CD4-positive, alpha-beta memory T cell (primary cell): ENCODE measurements at places on chromosomes 3 and 15.
A peak's percentile ranks its signal among the peaks of the same experiment; 100 is the strongest.

- no peak for DNase-seq
Measured at GRCh38 chr3:49717959-49718857, 1.3 kb downstream of the AMIGO3 start.

DNA sequence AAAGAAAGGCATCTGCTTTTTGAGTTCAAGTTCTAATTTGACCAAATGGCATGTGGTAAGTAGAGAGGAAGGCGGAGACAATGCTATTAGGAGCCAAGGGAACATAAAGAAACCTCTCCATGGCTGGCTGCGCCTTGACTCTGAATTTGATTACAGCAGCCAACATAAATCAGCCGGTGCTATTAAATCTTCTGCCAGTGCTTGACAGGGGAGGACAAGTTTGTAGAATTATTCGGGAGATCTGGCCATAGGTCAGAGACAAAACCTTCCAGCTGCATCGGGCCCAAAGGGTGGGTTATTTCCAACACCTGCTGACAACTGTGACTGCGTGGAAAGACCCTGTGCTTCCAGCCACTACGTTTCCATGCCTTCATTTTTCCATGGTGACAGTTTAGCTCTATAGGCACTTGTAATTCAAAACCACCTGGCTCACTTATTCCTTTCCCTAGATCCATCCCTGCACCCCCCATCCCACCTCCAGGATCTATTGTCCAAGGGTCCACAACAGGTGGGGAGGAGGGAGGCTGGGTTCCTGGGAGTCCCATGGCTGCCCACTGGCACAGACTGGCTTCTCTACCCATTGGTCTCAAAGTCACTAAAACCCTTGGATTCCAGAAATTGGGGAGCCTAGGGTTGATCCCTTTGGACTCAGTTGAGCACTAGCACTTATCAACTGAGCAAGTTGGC lies 15.9 kb downstream of the COLQ start:
- DNase-seq: no peak

DNA sequence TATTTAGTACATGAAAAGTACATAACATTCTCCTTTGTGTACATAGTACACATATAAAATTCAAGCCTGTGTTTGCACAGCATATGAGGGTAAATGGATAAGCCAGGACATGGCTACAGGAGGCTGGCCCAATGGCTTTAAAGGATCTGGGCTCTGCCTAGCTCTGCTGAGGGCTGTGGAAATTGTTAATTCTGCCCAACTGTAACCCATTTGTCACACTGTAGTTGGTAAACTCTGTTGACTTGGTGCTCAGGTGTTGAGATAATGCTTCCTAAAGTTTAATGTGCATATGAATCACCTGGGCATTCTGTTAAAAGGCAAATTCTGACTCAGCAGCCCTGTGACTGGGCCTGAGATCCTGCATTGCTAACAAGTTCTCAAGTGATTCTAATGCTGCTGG lies 196.5 kb upstream of the ZPLD1 start:
- DNase-seq: no peak

DNA sequence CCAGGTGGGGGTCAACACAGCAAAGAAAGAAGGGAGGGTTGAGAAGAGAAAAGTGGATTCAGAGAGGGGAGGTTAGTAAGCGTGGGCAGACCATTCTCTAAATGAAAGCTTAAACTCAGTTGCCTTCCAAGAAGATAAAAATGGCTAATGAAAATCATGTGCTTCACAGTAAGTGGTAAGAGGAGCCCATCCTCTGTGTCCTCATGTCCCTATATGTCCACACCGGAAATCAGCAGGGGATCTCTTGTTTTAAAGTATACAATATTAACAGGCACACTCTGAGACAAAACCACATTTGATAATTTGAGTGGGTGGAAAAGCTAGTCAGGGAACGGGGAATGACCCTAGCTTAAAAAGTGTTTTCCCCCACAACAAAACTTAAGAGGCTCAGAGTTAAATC lies 4.4 kb upstream of the FOXP1 start:
- no peak for DNase-seq

DNA sequence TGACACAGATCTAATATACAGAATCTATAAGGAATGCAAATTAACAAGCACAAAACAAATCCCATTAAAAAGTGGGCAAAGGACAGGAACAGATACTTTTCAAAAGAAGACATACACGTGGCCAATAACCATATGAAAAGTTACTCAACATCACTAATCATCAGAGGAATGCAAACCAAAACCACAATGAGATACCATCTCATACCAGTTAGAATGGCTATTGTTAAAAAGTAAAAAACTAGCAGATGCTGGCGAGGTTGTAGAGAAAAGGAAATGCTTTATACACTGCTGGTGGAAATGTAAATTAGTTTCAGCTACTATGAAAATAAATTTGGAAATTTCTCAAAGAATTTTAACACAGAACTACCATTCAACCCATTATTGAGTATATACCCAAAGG lies 50.7 kb downstream of the ADAMTS17 start:
- DNase-seq: no peak

- no peak for DNase-seq
Measured at GRCh38 chr3:48468329-48468731, 21.8 kb downstream of the ATRIP start.

DNA sequence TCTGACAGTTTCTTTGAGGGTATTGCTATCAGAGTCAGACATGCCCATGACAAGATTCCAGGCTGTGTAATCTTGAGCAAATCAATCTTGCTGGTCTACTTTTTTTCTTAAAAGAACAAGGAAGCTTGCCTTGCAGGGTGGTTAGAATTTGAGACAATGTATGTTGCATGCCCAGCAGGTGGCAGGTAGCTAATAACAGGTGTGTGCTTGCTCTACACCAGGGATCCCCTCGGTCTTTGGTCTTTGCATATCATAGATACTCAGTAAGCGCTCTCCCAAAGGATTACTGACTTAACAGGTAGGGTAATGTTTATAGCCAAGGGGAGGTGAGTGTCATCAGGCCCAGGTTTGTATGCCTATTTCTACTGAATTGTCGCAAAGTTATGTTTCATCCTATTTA lies 37.3 kb downstream of the CACNA1D start:
- no peak for DNase-seq

DNA sequence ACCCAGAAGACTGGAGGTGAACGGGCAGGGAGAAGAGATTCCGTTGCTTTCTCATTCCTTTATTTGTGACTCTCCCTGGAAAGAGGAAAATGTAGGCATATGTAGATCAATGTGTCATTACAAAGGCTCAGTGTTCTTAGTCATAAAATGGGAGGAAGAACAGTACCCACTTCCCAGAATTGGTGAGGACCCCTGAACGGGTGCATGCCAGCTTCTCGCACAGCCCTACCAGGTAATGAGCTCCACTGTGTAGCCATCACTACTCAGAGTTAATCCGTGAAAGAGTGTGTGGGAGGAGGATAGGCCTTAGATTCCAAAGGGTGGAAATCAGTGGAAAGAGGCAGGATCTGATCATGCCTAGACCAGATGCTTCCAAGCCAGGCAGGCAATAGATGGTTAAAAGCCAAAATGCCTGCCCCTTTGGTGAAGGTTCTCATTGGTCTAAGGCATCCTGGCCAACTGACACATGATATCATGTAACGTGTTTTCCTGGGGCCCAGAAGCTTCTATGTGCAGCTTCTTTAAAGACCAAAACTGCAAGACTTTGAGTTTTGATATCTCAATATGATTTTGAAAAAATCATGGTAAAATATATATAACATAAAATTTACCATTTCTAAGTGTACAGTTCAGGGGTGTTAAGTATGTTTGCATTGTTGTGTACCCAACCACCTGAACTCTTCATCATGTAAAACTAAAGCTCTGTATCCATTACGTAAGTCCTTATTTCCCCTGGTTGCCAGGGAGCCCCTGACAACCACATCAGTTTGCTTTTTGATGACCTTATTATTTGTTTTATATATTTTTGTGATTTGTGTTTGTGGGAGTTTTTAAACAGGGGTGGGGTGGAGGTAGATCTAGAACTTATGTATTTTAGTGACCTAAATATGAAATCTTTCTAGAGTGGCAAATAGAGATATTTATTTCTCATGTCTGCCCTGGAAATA lies 402.2 kb upstream of the CFAP20DC start:
- peak; percentile 54 for DNase-seq

- no peak for DNase-seq
Measured at GRCh38 chr3:25513642-25514266, 85.7 kb downstream of the RARB start.

- DNase-seq: no peak
Measured at GRCh38 chr15:78405336-78405924, 32.6 kb upstream of the IREB2 start.

- peak; percentile 98 for DNase-seq
Measured at GRCh38 chr15:82809308-82810060, at the start of gene WHAMM. TSS of gene WHAMM (plus strand) at chr15:82809628. CDS start at chr15:82809727, 99 bp downstream.

- no peak for DNase-seq
Measured at GRCh38 chr15:66231394-66232266, 21.9 kb downstream of the MEGF11 start.

GRCh38 chr3:100093831-100094230 lies 20.5 kb downstream of the FILIP1L start:
- DNase-seq: no peak

DNA sequence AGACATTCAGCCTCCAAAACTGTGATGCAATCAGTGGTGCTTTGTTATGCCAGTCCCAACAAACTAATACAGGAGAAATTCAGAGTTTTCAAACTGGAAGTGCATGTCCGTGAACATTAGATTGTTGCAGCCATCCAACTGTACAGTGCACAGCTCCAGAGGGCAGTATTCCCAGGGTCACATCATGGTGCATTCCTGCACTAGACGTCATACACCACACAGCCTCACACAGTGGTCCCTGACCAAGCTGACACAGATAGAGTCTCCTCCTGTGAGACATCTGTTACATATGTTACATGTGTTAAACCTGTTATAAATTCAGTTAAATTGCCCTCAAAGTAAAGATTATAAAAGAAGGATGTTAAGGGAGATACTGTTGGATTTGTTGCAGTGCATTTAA lies 209.0 kb downstream of the LRRN1 start:
- no peak for DNase-seq

GRCh38 chr3:56133423-56133822 lies 334.8 kb downstream of the ERC2 start:
- no peak for DNase-seq

DNA sequence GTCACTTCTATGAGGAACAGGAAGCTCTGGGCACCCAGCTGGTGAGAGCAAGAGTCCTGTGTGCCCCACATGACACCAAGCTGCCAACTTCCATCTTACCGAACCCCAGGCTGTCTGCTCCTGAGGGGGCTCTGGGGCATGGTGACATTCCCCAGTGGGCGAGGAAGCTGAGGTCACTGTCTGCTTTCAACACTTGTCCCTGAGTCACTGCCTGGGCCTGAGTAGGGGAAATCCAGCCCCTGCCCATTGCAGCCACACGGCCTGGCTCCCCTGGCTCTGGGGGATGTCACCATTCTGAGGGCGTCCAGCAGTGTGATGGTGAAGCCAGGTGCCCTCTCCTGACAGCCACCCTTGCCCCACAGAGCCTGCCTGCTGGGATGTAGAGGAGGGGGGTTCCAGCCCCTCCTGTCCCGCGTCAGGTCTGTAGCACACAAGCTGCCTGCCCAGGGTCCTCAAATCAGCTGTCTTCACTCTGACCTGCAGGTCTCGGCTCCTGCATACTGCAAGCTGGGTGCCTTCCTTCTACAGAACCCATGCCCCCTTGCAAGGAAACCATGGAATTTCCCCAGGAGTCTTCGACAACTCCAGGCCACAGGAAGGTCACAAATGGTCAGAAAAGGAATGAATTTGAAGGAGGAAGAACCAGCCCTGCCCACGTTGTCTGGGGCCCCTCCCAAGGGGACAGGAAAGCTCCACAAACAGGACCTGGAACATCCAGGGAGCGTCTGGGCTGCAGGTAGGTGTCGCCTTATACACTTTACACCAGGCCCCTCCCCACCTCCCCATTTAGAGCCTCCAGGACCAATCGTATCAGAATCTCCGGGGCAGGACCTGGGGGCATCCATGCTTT lies 69.9 kb upstream of the GATM start:
- no peak for DNase-seq

DNA sequence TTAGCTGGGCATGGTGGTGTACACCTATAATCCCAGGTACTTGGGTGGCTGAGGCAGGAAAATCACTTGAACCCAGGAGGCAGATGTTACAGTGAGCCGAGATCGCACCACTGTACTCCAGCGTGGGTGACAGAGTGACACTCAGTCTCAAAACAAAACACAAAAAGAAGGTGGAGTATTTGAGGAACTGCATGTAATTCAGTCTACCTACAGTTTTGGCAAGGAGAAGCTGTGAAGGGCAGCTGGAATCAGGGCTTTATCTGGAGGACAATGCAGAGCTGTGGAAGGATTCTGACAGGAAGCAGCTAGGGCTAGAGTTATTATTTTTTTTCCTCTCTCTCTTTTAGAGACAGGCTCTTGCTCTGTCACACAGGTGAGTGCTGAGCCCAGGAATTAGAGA lies 6.8 kb downstream of the H1-8 start:
- no peak for DNase-seq

GRCh38 chr15:41852736-41853590 lies 14.3 kb downstream of the PLA2G4B start:
- DNase-seq: no peak

DNA sequence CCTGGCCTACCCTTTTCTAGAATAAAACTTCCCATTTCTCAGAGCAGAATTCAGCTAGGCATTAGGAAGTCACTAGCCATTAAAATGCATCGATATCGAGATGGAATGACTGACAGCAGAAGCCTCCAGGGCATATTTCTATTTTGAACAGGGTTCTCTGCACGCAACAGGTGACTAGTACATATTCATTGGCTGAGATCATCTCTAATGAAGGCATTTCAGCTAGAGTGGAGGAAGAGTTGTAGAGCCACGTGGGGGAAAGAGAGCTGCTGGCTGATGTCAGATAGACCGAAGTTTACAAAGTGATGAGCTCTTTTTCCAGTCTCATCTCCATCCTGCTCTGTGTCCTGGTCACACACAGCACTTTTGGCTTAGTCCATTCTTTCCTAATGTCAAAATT lies 7.5 kb downstream of the TMEM40 start:
- DNase-seq: no peak

DNA sequence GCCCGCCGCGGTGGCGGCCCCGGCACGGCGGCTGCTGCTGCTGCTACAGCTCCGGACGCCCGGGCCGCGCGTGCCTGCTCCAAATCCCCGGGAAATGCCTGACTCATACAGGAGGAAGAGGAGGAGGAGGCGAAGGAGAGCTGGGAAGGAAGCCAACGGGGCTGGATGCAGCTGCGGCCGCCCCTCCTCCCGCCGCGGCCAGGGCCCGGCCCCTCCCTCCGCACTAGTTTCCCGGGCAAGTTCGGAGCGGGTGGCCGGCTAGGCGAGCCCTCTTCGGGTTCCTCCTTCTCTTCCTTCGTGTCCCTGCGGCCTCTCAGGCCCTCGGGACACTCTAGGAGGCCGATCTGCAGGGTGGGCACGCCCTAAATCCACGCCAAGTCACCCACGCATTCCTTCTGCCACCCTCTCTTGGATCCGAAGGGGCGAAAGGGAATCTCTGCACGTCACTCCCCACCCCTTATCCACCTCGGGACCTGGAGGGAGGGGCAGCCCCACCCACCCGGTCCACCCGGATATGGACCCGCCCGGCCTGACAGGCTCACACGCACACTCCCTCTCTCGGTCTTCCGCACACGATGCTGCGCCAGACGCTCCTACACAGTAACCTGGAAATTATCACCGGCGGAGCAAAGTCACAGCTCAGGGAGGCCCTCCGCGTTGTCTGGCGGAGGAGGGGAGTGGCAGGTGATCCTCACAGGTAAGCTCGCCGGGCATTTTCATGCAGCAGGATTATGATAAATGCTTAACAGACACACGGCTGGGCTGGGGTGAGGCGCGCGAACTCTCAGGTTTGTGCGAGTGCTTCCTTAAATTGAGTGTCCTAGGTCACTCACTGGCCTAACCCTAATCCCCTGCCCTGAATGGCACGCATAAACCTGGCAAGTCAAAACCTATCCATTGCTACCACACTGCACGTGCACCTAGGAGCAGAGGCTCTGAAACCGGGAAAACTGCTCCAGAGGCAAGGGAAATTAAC lies at the start of the genes OSBPL10 and ZNF860:
TSS of gene OSBPL10 (minus strand) at position 57 of the 976 bp plus-strand sequence. CDS start 83 bp downstream, outside the sequence.
TSS of gene ZNF860 (plus strand) at position 545 of the 976 bp plus-strand sequence. CDS start 7,330 bp downstream, outside the sequence.
- DNase-seq: no peak

- no peak for DNase-seq
Measured at GRCh38 chr3:186258968-186259367, 103.1 kb downstream of the DGKG start.
